Bronchial epithelial cell (primary cell): ENCODE measurements at places on chromosomes 3 and 15. TPM values are rescaled to one million over a fixed set of nuclear protein-coding genes. Genes with fewer than 3 reads are reported as not detected.

DNA sequence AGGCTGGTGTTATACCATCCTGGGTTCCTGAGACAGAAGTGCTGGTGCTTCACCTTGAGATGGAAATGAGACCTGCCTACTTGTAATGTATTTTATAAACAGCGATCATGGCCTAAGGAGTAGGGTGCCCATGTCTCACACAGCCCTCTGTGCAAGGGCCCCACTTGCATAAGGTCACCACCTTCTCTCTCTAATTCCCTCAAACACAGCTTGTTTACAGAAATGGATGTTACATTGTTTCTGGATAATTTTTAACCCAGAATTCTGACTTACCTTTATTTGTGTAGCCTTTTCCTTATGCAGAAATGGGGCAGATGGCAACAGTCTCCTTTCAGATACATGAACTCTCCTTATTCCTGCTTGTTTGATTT, 95.1 kb upstream of the UMPS start:
- no peak for DNase-seq

GRCh38 chr3:101065962-101066361, 72.7 kb upstream of the ABI3BP start:
- DNase-seq: peak; percentile 95

- DNase-seq: peak; percentile 18
These were observed 160.5 kb downstream of the THSD4 start for GRCh38 chr15:71275566-71276335.

GRCh38 chr3:131484496-131485111, 18.2 kb downstream of the MRPL3 start:
- no peak for DNase-seq

DNA sequence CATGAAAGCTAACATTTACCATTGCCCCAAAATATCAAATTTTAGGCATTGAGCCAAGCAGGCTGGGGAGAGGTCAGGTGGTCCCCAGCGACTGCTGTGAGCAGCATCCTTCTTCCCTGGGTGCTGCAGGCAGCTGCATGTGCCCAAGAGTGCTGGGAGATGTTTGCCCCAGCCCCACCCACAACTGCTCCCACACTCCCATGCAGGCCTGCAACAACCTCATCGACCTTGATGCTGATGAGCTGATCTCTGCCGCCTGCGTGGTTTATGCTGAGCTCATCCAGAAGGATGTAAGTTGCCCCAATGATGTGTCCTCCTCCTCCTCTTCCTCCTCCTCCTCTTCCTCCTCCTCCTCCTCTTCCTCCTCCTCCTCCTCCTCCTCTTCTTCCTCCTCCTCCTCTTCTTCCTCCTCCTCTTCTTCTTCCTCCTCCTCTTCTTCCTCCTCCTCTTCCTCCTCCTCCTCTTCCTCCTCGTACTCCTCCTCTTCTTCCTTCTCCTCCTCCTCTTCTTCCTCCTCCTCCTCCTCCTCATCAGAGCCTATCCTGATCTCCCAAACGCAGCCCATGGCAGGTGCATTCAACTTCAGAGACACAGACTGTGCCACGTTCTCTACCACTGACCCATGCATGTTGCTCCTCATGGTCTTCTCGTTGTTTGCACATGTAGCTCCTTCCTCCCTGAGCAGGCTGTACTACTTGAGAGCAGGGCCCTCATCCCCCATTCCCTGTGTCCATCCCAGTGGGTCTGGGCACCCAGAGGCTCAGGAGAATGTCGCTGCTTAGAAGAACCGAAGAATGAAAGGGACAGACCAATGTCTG, 15.1 kb downstream of the TBC1D21 start:
- DNase-seq: no peak

GRCh38 chr3:129890125-129890524, 3.4 kb downstream of the TMCC1 start:
- no peak for DNase-seq

GRCh38 chr3:4959180-4959579, 20.1 kb upstream of the BHLHE40 start:
- no peak for DNase-seq

DNA sequence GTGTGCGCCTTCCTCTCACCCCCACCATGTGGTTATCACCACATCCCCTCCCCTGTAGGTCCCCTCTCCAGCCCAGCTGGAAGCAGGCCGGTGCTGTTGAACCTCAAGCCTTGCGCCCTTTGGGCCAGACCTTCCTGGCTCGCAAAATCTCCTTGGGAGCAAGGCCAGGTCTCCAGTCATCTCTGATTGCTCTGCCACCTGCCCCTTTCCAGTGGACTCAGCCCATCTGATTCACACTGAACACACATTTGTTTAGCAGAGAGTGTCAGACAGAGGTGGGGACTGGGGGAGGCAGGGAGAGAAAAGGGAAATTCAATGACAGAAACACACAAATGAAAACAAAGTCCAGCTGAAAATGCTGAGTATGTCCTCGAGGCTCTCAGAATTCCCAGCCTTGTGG, 119.4 kb downstream of the TPRA1 start:
- DNase-seq: no peak

GRCh38 chr3:106338582-106339214, 469.9 kb upstream of the CBLB start:
- no peak for DNase-seq

DNA sequence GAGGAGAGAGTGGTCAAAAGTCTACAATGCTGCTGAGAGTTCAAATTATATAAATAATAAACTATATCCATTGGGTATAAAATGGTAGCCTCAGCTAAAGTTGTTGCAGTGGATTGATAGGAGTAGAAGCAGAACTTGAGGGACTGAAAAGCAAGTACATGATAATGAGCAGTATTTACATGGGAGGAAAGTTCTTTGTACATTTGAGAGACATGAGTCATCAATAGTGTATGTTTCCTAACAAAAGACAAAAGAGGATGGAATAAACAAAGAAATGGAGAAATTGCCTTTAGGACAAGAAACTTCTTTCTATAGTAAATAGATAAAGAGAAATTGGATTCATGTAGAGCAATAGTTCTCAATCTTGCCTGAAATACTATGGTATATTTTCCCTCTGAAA, 110.0 kb upstream of the PLSCR5 start:
- peak; percentile 45 for DNase-seq

DNA sequence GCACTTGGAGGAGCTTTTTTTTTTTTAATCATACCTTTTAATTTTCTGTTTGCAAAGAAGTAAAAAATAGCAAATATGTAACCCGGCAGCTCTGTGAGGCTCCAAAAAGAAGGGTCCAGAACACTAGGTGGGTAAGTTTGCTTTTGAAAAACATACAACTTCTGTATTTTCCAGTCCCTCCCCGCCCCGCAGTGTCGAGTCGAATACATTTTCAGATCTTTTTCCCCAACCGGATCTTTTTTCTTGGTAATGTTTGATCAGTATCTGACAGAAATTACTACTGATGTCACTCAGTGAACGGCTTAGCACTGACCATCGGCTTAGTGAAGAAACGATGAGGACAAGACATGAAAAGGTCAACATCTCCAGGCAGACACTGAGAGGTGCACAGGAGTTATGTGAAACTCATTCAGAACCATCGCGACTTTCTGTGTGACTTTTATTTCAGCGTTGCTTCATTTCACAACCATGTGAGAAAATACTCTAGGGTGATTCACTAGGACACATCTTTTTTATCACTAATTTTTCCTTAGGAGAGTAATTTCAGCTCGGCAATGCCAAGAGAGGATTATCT, 11.0 kb downstream of the ISL2 start:
- no peak for DNase-seq

DNA sequence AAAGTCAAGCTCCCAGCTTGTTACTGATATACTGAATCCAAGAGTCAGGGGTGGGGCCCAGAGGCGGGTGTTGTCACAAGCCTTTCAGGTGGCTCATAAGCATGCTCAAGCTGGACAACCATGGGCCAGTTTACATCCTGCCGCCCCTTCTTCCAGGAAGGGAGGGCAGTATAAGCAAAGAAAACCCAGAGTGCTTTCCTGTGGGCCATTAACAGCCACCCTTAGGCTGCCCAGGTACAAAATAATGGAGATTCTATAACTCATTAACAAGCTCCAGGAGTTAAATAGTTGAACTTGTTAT, 183.2 kb downstream of the NTRK3 start:
- DNase-seq: no peak

- peak; percentile 44 for DNase-seq
These were observed 25.8 kb upstream of the CNTN3 start for GRCh38 chr3:74640211-74640610.

GRCh38 chr3:169528289-169528688, 135.2 kb downstream of the MECOM start:
- DNase-seq: peak; percentile 9

DNA sequence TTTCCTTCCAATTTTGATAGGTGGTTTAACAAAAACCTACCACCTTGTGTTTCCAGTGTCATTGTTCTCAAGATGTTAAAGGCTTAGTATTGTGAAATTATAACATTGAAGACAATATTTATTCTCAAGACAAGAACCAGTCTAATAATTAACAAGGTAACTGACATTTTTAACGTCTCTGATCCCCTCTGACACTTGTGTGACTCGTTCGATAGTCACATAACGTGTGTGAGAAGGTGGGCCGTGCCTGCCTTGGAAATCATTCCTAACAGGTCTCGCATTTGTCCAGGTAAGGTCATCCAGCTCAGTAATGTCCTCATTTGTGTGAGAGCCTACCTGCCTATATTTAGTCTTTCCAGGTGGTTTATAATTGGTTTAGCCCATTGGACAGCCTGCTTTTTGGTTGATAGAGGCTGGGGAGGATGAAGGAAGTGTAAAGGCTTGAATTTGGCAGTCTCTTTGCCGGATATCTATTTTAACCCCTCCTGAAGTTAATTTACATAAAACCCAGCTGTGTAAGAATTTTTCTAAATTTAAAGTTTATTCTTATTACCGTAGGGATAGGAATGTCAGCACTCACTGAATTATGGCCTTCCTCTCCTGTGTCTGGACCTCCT, 94.4 kb downstream of the AKAP13 start:
- peak; percentile 64 for DNase-seq

- no peak for DNase-seq
These were observed 10.4 kb downstream of the FAH start for GRCh38 chr15:80163217-80163616.

DNA sequence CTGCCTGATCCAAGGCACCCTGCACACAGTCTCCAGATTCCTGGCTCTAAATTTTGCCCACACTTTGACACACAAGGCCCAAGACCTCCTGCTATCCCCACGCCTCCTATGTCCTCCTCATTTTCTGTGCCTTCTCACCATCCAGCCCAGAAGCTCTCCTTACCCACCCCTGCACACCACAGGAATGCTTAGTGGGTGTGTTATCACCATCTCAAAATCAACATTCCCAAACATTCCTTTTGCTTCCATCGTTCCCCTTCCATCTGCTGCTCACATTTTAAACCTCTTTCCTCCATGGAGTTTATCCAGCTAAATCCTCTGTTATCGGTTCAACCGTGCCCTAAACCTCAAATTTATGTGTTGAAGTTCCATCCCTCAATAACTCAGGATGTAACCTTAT, 43.9 kb downstream of the DGKG start:
- DNase-seq: no peak

GRCh38 chr3:97680210-97680609, 84.3 kb upstream of the ARL6 start:
- DNase-seq: peak; percentile 28

- peak; percentile 35 for DNase-seq
These were observed 562 bp downstream of the NEO1 start for GRCh38 chr15:73052653-73053397.

GRCh38 chr15:75902129-75902557, 1.5 kb upstream of the FBXO22 start:
- DNase-seq: no peak

DNA sequence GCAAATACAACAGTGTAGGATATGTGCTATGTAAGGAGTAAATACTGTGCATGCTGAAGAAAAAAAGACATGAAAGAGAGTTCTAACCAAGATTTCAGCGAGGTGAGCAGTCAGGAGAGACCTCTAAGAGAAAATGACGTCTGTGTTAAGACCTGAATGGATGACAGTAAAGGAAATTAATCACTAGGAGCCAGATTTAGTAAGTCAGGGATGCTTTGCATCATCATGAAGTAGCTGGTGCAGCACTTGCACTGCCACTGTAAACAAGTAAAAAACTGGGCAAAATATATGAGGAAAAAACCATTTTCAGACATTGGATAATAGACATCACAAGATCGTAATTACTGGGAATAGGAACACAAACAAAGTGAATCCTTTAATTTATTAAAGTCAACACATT, 32.6 kb downstream of the RTP4 start:
- peak; percentile 33 for DNase-seq

GRCh38 chr15:70833861-70834765, 19.8 kb downstream of the LARP6 start:
- peak; percentile 79 for DNase-seq

DNA sequence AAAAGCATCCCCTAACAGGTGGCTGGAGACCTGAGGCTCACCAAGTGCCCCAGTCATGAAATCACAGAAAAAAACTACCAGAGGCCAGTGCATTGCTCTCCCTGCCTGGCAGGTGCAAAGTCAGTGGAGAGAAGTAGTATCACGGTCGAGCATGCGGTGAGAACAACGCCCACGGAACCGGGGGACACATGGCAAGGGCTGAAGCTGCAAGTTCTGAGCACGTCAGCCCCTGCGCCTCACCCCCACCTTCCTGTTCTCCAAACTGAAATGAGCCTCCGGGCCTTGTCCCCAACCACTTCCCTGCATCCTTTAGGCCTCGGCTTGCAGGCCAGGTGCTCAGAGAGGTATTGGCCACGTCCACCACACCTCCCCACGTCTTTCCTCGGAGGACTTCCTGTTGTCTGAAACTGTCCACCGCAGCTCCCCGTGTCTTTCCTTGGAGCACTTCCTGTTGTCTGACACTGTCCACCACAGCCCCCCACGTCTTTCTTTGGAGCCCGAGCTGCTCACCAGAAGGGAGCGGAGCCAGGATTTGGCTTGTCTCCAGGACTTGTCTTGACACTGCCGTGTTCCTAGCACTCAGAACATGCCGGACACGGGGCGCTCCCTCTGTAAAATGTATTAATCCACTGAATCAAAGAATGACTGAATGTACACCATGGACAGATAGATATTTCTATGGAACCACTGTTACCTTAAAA, 43.9 kb downstream of the NSMCE3 start:
- no peak for DNase-seq

Gene CCR3
- total RNA-seq: under 0.01 TPM in 1 of 2 replicates, not detected in the other

Gene BRK1
- total RNA-seq: 72.1 and 106 TPM in 2 replicates

Gene EIF4A2
- 357 and 614 TPM in 2 replicates for total RNA-seq

Gene CHRM5
- total RNA-seq: not detected in 2 replicates

Gene DLL4
- total RNA-seq: 0.13 TPM in 1 of 2 replicates, not detected in the other

Gene LRRK1
- 4.2 TPM in 2 replicates for total RNA-seq

Gene HIGD2B
- total RNA-seq: 0.13 TPM in 1 of 2 replicates, not detected in the other

Gene RPL14
- total RNA-seq: 532 and 659 TPM in 2 replicates
